ENCODE measurements at places on chromosomes 11 and 22.
A peak's percentile ranks its signal among the peaks of the same experiment; 100 is the strongest.

GRCh38 chr11:36373016-36374010 is 77.2 kb downstream of the PRR5L start:
- DNase-seq: no peak
- no peak overlapping the region for H3K27ac ChIP-seq
- H3K4me3 ChIP-seq: no peak overlapping the region
- H3K4me1 ChIP-seq: peaks cover 27% of the 10 kb centered on the region
- peaks cover 13% of the 10 kb centered on the region for H3K27me3 ChIP-seq

- H3K27me3 ChIP-seq: no peaks in the 10 kb centered on the region
- peaks cover 66% of the 10 kb centered on the region for H3K4me1 ChIP-seq
- no peak overlapping the region for H3K4me3 ChIP-seq
- H3K27ac ChIP-seq: peak overlapping the region; percentile 43
- no peak for DNase-seq
These were observed 29.0 kb downstream of the TIMP3 start for GRCh38 chr22:32830473-32830872.

DNA sequence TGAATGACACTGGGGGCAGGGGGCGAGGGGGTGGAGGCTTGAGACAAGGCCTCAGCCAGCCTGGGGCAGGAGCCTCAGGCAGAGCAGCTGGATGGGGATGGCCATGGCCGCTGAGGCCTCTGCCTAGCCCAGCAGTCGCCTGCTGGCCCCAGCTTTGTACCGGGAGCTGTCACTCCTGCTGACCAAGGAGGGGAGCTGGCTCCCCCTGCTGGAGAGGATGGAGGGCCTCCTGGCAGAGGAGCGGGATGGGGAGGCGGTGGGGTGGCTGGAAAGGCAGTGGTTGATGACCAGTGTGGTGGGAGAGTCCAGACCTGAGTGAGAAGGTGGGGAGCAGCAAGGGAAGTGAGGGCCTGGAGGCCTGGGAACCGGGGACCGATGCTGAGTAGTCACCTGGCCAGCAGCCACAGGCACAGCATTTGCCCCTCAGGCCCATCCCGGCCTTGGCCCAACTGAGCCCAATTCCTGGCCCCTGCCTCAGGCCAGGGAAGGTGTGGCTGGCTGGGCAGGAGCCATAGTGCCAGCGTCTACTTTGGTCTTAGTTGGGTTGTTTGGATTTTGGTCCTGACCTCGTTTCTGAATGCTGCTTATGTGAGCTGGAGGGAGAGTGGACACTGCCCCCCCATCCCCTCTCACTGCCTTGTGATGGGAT is 6.0 kb upstream of the SUSD2 start:
- no peak overlapping the region for H3K4me3 ChIP-seq
- peaks cover 71% of the 10 kb centered on the region for H3K36me3 ChIP-seq
- H3K27me3 ChIP-seq: no peaks in the 10 kb centered on the region

- no peaks in the 10 kb centered on the region for H3K4me1 ChIP-seq
- DNase-seq: no peak
- no peaks in the 10 kb centered on the region for H3K36me3 ChIP-seq
- H3K27ac ChIP-seq: no peak overlapping the region
These were observed 13.1 kb downstream of the MLC1 start for GRCh38 chr22:50072167-50072555.

Measured in suprapubic skin (tissue), 4 donors.